ENCODE measurements at places on chromosomes 16 and 17. TPM values are rescaled to one million over a fixed set of nuclear protein-coding genes. Genes with fewer than 3 reads are reported as not detected.

The ST6GALNAC1 gene
- 22.9 TPM for total RNA-seq

The SLC5A10 gene
- not detected for total RNA-seq

DNA sequence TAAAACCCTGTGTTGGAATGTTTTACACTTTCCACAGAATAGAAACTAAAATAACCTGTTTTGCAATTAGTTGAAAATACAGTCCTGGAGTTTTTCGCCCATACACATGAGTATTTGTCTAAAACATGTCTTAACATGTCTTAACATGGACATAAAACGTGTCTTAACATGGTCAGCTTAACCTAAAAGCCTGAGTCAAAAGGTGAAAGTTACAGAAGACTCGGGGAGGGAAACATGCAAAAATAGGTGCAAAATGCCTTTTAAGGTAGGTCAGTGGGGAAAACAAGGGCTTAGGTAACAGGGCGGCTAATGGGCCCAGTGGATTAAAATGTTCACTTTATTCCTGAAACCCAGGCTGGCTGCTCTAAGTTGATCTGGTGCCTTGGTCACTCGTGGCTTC, 56.1 kb upstream of the RBL2 start:
- no peak for DNase-seq
- H3K4me3 ChIP-seq: no peak overlapping the region
- H3K4me1 ChIP-seq: peaks cover 5% of the 10 kb centered on the region
- H3K36me3 ChIP-seq: no peaks in the 10 kb centered on the region

- H3K4me3 ChIP-seq: no peak overlapping the region
- no peaks in the 10 kb centered on the region for H3K27me3 ChIP-seq
- no peak for DNase-seq
These were observed 637.0 kb upstream of the RBFOX1 start for GRCh38 chr16:6695666-6696065.

GRCh38 chr16:86681031-86681756, 102.8 kb downstream of the FOXL1 start:
- no peaks in the 10 kb centered on the region for H3K36me3 ChIP-seq
- peak overlapping the region; percentile 53 for H3K27ac ChIP-seq
- no peaks in the 10 kb centered on the region for H3K27me3 ChIP-seq
- no peak overlapping the region for H3K4me3 ChIP-seq
- no peaks in the 10 kb centered on the region for H3K4me1 ChIP-seq

DNA sequence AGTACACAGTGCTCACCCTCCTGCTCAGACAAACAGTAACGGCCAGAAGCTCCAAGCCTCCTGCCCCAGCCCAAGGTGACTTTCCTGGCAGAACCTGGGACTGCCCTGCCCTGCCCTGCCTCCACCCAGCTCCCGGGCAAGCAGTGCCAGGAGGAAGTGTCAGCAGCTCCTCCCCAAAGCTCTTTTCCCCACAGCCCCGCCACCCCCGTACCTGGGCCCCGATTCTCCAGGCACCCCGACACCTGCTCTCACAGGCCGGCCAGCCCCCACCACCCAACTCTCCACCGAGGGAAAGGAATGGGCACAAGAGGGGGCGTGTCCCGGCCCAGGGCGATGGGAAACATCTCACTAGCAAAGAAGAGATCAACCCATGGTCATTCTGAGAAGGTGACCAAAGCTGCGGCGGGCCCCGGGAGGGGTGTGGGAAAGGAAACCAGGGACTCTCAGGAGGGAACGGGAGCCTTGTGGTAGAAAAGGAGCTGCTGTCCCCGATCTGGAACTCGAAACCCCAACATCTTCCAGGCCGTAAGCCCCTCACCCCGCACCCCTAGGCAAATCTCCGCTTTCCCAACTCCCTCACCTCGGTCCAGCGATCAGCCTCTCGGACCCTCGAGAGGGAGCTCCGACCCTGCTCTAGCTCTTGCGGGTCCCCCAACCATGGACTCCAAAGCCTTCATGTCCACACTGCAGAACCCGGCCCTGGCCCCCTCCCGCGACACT, 1.2 kb downstream of the BCAR1 start:
- peaks cover 99% of the 10 kb centered on the region for H3K4me1 ChIP-seq
- peak overlapping the region; percentile 86 for H3K27ac ChIP-seq
- no peaks in the 10 kb centered on the region for H3K36me3 ChIP-seq
- DNase-seq: no peak

- H3K27ac ChIP-seq: peak overlapping the region; percentile 72
- H3K4me3 ChIP-seq: peak overlapping the region; percentile 17
- peaks cover 2% of the 10 kb centered on the region for H3K4me1 ChIP-seq
- DNase-seq: no peak
- no peaks in the 10 kb centered on the region for H3K36me3 ChIP-seq
These were observed 14.8 kb upstream of the MTMR4 start for GRCh38 chr17:58529275-58529674.

DNA sequence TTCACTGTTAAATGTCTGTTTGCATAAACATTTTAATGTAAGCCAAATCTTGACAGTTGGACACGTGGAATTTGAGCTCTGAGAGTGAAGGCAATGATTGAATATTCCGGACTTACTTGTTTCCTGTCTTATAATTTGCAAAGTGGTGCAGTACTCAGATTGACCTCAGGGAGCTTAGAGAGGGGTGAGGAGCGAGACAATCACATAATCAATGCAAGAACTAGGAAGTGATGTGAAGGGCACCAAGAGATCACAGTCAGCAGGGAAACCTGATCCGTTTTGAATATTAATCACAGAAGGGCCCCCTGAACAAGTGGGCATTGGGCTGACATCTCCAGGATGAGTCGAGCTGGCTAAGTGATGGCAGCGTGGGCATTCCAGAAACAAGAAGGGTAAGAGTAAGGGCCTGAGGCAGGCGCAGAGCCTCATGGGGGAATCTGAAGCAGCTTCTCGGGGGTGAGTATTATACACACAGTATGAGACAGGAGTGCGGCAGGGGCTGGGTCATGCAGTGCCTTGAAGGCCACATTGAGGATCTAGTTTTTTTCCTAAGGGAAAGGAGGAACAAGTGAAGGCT, 26.1 kb downstream of the TEX2 start:
- H3K27ac ChIP-seq: no peak overlapping the region
- H3K36me3 ChIP-seq: no peaks in the 10 kb centered on the region
- H3K4me1 ChIP-seq: peaks cover 39% of the 10 kb centered on the region

DNA sequence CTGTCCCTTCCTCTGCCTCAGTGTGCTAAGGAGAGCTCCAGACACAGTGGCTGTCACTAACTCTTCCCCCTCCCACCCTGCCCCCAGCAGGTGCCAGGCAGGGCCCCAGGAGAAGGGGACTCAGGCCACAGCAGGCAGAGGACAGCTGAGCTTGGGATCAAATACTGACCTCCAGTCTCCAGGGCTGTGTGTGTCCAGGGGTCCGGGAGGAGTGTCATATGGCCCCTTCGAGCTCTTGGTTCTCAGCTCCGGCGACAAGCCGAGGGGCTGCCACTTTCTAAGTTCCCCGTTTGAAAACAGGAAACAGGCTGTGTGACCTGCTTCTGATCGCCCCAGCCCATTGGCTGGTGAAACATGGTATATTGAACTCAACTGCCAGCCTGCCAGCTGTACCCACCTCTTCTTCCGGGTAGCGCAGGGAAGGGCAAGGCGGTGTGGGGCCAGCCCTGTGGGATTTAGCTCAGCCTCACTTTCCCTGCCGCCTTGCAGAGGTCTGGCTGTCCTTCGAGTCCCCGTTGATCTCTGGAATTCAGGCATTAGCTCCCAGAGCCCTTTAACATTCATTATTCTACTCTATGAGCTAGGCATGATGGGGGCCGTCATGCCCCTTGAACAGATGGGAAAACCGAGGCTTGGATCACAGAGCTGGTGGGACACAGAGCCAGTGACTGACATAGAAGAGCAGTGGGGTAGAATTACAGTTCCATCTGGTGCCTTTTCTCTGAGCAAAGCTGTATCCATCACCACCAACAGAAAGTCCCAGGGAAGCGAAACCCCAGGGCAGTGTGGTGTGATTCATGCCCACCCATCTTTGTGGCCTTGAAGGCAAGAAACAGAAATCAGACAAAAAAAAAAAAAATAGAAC, at the start of gene SNX20:
TSS of gene SNX20 (minus strand) at position 292 of the 865 bp plus-strand sequence. CDS start 3,786 bp downstream, outside the sequence.
- H3K27me3 ChIP-seq: no peaks in the 10 kb centered on the region
- H3K4me3 ChIP-seq: peak within 1 kb of the TSS; percentile 49
- H3K36me3 ChIP-seq: peaks cover 35% of the 10 kb centered on the region
- DNase-seq: peak; percentile 93
